ENCODE measurements at places on chromosomes 4 and X.

DNA sequence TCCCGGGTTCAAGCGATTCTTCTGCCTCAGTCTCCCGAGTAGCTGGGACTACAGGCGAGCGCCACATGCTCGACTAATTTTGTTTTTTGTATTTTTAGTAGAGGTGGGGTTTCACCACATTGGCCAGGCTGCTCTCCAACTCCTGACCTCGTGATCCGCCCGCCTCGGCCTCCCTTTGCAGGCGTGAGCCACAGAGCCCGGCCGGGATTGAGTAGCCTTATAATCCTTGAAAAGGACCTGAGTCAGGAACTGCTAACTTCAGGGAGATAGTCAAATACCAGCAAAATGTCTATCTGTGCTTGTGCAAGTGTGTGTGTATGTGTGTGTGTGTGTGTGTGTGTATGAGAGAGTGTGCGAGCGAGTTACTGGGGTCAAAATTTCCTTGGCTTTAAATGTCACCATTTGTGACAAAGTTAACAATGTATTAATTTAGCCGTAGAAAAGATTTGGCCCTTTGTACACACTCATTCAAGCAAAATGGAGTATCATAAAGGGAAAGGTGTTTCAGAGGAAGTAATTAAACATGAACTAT is 1.8 kb upstream of the KDM6A start:
- peak; percentile 14 for DNase-seq

DNA sequence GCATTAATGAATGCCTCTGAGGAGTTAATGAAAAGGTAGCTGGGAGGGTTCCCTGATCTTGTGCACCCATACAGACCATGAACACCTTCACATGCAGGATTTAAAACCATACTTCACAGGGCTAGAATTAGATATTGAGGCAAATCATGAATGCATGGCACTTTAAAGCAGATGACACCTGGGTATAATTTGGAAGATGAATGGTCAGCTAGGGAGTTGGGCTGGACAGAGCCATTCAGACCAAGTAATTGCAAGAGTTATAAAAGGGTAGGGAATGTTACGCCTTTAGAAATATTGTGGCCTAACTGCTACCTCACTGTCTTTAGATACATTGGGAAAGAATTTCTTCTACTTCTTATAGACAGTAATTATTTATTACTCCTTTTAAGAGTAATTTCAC is 89.1 kb upstream of the ZNF827 start:
- DNase-seq = no peak

- DNase-seq = no peak
Observed at GRCh38 chr4:55791666-55792065, 27.9 kb upstream of the EXOC1L start.

- no peak for DNase-seq
Observed at GRCh38 chr4:48431401-48431800, 51.7 kb upstream of the SLC10A4 start.

- DNase-seq = no peak
Observed at GRCh38 chrX:41600291-41600690, 88.5 kb upstream of the GPR34 start.

GRCh38 chr4:84733343-84734033 is 150.6 kb downstream of the CDS1 start:
- DNase-seq = no peak

DNA sequence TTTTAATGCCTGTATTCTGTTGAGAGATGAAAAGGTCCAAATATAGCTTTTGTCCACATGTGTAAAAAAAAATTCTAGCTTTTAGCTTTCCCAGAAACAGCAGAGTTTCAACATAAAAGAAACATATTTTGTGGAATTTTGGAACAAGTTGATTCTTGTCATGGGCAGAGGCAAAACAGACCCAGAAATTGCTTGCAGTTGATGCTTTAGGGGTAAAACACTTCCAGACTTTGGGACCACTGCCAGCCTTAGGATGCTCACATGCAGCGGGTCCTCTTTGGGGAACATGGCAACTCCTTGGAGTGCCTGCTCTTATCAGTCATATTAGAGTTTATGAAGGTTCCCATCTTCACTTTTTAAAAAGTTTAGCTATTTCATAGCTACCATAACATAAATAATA is 30.4 kb downstream of the DCLK2 start:
- DNase-seq = no peak

DNA sequence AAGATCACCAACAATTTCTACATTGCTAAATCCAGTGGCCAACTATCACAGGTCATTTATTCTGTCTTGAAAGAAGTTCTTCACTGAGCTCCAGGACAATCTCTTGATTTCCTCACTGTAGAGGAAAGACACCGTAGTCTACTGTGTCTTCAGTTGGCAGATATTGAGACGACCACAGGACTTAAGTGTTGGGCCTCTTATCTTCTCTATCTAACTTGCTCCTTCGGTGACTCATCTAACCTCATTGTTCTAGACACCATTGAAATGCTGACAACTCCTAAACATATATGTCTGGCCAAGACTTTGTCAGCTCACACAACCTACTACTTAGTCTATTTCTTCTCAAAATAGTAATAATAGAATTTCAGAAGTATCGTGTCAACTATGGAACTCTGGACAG is 425.8 kb downstream of the ARAP2 start:
- DNase-seq = no peak

GRCh38 chrX:50905334-50905733 is 5.2 kb upstream of the BMP15 start:
- DNase-seq = no peak

- no peak for DNase-seq
Observed at GRCh38 chr4:124423160-124423559, 289.4 kb downstream of the ANKRD50 start.

DNA sequence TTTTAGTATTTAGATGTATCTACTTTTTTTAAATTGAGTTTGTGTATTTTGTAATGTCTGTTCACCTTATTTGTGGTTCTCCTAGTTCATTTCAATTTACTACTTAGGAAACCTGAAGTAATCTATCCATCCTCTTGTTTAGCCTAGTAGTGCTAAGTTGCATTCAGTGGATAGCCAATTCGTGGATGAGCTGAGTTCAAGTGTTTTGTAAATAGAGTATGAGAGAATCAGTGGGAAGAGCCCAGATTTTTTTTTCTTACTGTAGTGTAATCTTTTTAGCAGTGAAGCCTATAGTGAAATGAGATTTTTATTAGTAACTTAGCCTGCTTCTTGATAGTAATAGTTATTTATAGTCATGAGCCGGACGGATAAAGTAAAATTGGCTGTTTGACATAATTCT is 21.7 kb downstream of the STAG2 start:
- no peak for DNase-seq

GRCh38 chr4:3848323-3848722 is 82.1 kb downstream of the ADRA2C start:
- no peak for DNase-seq

DNA sequence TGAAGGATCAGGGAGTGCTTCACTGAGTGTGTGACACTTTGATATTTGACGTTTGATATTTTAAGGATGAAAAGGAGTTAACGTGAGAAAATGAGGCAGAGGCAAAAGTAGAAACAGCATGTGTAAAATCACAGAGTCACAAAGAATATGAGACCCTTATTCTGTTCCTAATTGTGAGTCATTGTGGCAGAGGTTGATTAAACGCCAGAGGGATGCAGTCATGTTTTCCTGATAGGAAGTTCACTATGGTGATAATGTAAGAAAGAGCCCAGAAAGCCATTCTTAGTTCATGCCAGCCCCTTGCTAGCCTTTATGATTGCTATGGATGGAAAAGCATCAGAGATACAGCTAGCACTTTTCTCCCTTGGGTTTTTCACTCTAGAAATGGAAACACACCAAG is 33.5 kb upstream of the IGSF1 start:
- DNase-seq = no peak

DNA sequence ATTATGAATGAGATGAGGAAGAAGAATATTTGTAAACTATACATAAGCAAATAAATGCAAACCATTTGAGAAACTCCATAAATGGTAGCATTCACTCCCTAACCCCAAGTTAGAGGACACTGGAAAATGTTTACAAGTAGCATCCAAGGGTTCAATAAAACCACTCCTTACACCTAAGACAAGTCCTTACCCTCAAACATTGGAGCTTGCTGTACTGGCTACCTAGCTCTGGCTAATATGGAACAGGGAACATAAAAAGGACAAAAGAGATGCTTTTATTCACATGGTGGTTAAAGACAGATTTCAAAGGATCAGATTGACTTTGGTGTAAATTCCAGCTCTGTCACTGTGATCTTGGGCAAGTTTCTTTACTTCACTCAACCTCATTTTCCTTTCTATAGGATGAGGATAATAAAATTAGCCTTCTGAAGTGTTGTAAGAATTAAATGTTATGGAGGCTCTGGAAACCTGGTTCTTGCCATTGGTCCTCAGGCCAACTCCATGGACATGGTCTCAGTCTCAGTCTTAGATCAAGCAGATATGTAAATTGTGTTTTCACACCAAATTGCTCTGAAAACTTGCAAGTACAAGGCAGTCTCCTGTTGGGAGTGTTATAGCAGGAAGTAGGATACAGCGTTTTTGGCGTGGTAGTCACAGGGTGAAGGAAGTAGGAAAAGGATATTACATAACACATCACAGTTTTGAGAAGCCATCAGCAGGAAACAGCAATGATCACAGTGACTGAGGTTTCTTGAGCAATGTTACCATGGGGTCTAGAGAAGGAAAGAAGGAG is 3.3 kb downstream of the CXCL1 start:
- no peak for DNase-seq

DNA sequence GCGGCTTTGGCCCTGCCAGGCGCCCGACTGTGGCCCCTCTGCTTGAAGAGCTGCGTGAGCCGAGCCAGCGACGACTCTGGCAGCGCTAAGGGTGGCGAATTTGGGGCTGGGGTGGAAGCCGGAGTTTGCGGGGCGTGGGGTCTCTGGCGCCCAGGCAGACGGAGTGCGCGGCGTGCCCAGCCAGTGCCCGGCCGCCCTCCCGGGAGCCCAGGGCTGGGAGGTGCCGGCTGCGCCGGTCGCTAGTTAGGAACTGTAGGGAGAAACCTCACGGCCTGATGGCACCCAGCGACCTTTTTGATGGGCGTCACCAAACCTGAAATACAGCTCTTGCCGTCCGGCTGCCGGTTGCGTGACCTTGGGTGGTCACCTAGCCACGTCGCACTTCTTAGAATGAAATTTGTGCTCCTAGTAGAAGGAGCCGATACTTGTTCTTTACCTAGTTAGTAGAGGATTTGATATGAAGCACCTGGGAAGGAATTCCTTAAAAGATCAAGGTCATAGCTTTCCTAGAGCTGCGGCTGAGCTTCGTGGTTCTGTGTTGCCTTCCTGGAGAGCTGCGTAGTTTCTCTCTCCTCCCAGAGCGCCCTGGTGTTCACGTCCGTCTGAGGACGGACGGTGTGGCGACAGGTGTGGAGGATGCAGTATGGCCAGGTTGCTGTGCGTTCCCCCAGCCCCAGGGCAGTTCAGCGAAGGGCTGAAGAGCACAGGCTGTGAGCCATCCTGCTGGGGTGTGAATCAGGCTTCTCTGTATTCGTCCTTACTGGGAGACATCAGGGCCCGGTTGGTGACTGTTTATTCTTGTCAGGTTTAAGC is 680 bp downstream of the MAEA start:
- DNase-seq = no peak

- DNase-seq = no peak
Observed at GRCh38 chr4:37040816-37041215, 203.7 kb upstream of the NWD2 start.

GRCh38 chr4:52421811-52422213 is 237.3 kb downstream of the USP46 start:
- no peak for DNase-seq

- peak; percentile 63 for DNase-seq
Observed at GRCh38 chr4:156686120-156686519, 285.5 kb downstream of the PDGFC start.

DNA sequence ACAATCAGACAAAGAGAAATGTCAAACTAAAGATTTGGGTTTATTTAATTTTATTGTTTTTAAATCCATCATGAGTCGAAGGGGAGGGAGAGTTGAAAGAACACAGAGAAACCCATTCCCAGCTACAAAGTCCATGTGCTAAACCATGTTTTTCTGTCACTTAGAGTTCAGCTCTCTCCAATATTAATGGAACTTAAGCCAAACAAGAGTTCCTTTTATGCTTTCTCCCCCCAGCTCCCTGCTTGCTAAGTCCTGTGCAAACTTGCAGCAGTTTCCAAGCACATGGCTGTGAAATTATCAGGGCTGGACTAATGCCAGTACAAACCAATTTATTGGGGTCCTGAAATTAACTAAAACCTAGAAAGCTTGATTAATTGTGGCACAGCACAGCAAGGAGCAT is 9.7 kb upstream of the CHRDL1 start:
- DNase-seq = no peak

DNA sequence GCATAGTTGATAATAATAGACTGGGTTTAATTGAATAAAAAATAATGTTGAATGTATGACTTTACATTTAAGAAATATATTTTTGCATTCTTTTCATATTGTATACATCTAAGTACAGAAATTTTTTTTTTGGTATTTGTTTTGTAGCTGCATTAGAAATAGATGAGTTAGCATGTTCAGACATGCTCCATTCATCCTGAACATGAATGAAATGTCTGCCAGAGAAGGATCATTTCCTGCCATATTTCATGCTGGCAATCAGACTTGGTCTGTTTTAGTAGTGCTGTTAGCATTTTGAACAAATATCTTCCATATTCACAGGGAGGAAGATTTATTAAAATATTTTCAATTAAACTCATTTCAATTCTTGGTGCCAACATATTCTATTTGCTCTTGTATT is 98.9 kb downstream of the FRMPD4 start:
- DNase-seq = no peak

DNA sequence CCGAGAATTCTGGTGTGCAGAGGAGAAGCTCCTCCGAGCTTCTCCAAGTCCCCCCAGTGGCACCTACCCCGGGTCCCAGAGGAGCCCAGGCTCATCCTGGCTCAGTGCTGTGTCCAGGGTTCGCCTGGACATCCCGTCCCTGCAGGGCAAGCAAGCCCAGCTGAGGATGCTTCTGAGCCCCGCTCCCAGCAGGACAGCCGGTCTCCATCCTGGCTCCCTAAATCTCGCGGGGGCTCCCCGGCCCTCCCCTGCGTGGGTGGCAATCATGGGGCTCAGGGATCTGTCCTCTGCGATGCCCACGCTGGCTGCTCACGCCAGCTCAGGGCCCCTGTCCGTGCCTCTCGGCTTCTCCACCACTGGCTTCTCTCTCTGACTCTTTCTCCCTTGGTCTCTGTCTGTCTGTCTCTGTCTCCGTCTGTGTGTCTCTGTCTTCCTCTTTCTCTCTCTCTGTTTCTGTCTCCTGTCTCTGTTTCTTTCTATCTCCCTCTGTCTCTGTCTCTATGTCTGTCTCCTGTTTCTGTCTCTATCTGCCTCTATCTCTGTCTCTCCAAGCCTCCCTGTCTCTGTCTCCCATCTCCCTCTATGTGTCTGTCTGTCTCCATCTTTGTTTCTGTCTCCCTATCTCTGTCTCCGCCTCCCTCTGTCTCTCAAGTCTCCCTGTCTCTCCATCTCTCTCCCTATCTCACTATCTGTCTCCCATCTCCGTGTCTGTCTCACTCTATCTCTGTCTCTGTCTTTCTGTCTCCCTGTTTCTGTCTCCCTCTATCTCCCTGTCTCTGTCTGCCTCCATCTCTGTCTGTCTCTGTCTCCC is 27.8 kb upstream of the SLC25A6 start:
- DNase-seq = peak; percentile 8

All from right hindlimb (tissue), 1 donor.